ENCODE measurements at places on chromosomes 2 and 18.

GRCh38 chr18:77140439-77141109, 8.0 kb upstream of the MBP start:
- DNase-seq: no peak

GRCh38 chr18:62828852-62829251, 113.5 kb downstream of the PHLPP1 start:
- no peak for DNase-seq

DNA sequence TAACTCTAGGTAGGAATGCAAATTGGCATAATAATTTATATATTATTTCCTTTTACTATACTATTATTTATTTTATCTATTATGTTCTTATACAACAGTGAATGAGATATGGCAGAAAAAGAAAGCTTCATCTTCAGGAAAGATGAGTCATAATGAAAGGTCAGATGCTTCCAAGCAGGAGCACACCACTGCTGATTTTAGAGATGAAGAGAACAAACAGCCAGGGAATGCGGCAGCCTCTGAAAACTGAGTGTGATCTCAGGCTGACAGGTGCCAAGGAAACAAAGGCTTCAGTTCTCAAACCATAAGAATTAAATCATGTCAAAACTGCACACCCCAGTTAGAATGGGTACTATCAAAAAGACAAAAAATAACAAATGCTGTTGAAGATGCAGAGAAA, 149.0 kb downstream of the CCDC178 start:
- no peak for DNase-seq

- no peak for DNase-seq
Observed at GRCh38 chr18:75173738-75174137, 35.2 kb downstream of the PTGR3 start.

GRCh38 chr2:234691968-234692955, 195.4 kb upstream of the ARL4C start:
- no peak for DNase-seq

GRCh38 chr2:24054366-24055010, 4.9 kb downstream of the FKBP1B start:
- DNase-seq: no peak

DNA sequence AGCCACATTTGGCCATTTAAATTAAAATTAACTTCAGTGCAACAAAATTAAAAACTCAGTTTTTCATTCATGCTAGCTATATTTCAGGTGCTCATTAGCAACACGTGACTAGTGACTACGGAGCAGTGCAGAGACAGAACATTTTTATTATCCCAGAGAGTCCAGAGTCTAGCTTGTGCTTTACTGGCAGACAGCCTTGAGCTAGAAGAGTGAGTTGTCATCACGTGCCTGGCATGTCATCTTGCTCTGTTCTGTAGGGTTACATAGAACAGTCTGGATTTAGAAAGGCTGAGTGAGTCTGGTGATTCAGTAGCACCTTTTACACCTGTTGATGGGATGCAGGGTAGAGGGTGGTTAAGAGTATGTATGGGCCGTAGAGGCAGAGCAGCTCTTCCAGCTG, 136.9 kb upstream of the IL1R2 start:
- DNase-seq: no peak

DNA sequence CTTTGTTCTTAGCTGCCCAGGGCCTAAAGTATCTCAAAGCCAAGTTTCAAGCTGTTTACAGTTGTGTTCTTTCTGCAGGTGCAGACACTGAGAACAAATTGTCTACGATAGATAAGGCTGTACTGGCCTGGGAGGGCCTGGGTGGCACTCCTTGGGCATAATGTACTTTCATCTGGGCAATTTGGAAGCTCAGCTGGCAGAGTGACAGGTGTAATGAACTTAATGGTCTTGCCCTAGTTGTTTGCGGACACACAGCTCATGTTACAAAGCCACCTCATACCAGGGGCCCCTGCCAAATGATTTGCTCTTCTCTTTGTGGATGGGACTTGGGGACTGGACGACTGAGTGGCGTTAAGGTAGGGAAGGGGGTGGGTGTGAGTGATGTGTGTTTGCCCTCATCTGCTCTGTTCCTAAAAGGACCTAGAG, 4.3 kb downstream of the LDLRAD4 start:
- DNase-seq: no peak
